Activated T-cell treated with anti-CD3 and anti-CD28 coated beads for 48 hours (primary cell): ENCODE measurements at places on chromosomes 16 and 17.

GRCh38 chr17:63931981-63932561 lies at the start of gene CD79B:
Gene CD79B, minus strand, starts transcription at chr17:63932331. Its CDS starts 70 bp downstream, at chr17:63932261.
- peak; percentile 34 for DNase-seq

GRCh38 chr17:51147650-51148049 lies 5.7 kb upstream of the NME1 start:
- no peak for DNase-seq

GRCh38 chr16:72848759-72849664 lies 198.9 kb downstream of the ZFHX3 start:
- no peak for DNase-seq

DNA sequence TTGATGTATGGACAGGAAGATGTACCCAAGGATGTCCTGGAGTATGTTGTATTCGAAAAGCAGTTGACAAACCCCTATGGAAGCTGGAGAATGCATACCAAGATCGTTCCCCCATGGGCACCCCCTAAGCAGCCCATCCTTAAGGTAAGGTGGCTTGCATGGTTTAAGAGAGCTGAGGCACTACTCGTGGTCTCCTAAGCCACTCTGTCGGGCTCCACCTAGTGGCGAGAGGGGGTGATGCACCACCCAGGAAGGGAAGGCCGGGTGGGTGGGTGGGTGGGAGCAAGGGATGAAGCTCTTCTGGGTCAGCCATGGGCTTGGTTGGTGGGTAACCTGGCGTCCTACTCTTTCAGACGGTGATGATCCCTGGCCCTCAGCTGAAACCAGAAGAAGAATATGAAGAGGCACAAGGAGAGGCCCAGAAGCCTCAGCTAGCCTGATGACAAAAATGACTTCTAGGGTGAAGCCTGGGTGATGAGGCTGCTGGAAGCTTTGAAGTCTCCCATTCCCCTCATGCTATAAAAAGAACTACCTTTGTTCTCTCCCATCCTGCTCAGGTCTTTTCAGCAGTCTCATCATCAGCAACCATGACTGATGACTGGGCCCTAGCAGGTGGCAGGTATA lies 21.5 kb downstream of the GPR179 start:
- DNase-seq = peak; percentile 50

GRCh38 chr16:17939122-17939536 lies 397.4 kb downstream of the NPIPA8 start:
- no peak for DNase-seq

GRCh38 chr17:64357191-64357981 lies 33.3 kb downstream of the PECAM1 start:
- DNase-seq = no peak

DNA sequence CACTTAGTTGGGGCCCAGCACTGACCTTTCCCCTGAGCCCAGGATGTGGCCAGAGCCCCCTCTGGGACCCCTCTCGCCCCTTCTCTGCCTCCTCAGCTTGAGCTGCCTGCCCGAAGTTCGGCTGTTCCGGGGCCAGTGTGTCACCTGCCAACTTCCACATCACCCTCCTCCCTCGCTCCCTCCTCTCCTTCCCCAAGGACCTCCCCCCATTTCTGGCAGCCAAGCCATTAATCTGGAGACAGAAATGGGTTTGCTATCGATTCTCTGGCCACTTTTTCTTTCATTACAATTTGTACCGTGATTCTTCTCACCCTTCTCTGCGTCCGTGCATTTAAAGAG lies 8.8 kb upstream of the ADAM11 start:
- no peak for DNase-seq

DNA sequence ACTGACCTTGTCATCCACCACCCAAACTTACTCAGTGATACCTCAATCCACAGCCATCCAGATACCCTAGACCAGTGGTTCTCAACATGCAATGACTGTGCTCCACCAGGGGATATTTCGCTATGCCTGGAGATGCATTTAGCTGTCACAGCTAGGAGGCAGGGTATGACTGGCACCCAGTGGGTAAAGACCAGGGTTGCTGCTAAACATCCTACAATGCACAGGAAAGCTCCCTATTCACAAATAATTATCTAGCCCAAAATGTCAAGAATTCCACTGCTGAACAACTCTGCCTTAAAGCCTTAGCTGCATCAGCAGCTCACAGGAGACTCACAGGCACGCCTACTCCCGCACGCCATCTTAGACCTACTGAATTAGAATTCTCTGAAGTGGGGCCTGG lies 212.6 kb downstream of the GRIN2A start:
- DNase-seq = no peak

DNA sequence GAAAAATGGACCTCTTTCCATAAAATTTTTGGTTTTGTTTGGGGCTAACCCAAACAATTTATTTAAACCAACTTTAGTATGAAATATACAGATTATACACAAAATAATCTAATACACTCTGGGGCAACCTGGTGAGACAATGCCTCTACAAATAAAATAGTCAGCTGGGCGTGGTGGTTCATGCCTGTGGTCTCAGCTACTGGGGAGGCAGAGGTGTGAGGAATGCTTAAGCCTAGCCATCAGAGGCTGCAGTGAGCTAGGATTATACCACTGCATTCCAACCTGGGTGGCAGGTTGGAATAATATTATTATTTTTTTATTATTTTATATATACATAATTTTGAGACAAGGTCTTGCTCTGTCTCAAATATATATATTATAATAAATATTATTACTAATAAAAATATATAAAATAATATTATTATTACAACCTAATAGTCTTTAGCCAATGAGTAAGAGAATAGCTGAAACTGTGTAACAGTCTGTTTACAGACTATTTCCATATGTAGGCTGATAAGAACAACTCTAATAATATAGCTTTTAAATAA lies 50.5 kb downstream of the GLG1 start:
- DNase-seq = no peak

DNA sequence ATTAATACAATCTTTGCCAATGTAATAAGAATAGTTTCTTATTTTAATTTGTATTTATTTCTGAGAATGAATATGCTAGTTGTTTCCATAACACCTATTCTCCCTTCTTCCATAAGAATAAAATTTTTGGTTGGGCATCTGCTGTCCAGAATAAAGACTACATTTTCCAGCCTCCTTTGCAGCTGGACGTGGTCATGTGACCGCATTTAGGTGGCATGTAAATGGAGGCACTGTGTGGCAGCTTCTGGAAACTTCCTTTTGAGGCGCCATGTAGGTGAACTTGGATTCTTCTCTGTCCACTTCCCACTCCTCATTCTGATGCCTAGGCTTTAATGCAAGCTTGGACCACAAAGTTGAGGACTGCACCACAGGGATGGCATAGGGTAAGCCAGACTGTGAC lies 215.4 kb upstream of the AXIN2 start:
- DNase-seq = no peak

DNA sequence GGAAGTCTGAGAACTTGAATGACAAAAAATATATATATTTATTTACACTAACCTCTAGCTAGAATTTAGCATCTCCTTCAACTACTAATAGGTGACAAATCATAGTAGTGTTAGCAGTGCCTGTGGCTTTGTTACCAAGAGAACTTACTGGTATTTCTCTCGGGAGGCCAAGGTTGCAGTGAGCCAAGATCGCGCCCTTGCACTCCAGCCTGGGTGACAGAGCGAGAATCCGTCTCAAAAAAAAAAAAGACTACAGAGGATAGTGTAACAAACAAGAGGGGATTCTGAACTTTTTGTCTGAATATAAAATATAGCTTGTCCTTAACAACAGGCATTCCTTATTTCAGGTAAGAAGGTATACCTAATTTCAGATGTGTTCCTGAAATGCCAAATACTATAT lies 1.3 kb upstream of the SUZ12 start:
- no peak for DNase-seq

GRCh38 chr17:82231312-82231561 lies 2.4 kb downstream of the SLC16A3 start:
- no peak for DNase-seq

DNA sequence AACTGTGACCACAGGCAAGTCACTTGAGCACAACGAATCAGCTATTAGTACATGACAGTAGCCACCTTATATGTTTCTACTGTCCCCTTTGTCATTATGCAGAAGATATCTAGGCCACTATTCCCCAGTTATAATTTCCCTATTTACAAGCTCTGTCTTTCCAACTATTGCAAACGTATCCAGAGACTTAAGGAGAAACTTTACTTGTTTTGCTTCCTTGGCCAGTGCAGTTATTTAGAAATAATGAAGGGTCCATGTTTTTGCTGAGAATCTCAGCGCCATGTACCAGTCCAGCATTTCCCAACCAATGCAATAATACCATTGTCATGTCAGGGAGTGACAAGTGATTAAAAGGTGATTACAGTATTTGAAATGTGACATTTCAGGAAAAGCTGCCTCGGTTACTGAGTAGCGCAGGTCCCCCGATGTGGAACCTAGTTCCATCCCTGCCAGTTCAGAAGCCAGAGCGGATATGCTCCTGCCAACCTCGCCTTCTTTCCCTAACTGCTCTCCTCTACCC lies 743 bp downstream of the ZNF624 start:
- no peak for DNase-seq

- DNase-seq = no peak
These were observed 29.4 kb upstream of the SUPT4H1 start for GRCh38 chr17:58381124-58382035.

DNA sequence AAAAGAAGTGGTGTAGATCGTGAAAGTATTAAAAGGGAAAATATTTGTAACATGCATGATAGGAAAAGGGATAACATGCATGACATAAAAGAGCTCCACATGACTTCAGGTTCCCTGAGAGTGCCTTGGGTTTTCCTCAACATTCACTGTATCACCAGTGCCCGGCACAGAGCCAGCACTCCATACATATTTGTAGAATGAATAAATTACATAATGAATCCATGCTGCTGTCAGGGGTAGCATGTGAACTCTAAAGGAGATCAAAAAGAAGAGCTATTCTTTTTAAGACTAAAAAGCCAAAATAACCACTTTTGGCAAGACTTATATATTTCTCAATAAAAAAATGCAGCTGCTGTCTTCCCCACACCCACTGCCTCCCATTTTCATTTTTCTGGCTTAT lies 2.7 kb upstream of the ZNF594 start:
- DNase-seq = no peak

DNA sequence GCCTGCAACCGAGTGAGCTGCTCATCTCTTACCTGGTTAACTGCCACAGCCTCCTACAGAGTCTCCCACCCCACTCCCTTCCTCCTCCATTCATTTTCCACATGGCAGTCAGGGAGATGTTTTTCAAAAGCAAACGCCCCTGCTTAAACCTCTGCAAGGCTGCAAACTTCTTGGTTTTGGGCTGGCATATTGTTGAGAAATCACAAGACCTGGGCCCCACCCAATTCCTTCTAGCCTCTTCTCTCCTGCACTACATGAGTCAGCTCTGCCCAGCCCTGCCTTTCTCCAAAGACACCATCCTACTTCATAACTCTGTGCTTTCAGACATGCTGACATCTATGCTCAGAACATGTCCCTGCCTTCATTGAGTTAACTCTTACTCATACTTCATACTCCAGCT lies 136.1 kb downstream of the SPACA3 start:
- DNase-seq = no peak

- DNase-seq = peak; percentile 62
These were observed 9.8 kb downstream of the SLC16A3 start for GRCh38 chr17:82238472-82239201.

DNA sequence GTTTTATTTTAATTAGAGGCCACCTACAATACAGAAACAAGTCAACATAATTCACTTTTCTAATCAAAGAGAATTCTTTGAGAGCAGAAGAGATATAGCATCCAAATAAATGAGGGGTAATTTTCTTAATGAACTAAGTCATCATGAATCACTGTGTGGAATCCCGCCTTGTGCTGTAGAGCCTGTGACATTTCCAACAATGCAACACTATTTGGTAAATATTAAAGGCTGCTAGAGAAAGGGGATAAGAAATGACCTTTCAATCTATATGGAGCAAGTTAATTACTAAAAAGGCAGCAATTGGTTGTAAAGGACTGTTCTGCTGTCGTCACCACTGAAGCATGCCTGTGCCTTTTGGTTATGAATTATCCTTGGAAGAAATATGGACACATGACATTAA lies 345.7 kb upstream of the MAF start:
- no peak for DNase-seq

DNA sequence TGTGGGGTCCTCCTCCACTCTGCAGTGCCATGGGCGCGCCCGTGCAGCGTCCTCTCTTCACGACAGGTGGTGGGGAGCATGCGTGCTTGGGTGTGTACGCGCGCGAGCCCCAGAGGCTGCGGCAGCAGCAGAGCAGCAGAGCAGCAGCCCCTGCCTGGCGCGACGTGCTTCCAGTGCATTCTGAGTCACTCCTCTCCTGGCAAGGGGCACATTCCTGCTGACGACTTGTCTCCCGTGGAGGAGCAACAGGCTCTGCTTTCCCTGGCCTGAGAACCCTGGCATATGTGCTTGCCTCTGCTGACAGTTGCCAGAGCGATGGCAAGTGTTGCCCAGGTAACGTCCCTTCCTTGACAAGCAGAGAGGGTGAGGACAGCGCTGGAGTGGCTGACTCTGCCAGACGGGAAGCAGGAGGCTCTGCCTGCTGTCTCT lies 133.8 kb upstream of the PLCG2 start:
- DNase-seq = no peak

GRCh38 chr16:3949287-3949686 lies 68.8 kb upstream of the CREBBP start:
- no peak for DNase-seq

DNA sequence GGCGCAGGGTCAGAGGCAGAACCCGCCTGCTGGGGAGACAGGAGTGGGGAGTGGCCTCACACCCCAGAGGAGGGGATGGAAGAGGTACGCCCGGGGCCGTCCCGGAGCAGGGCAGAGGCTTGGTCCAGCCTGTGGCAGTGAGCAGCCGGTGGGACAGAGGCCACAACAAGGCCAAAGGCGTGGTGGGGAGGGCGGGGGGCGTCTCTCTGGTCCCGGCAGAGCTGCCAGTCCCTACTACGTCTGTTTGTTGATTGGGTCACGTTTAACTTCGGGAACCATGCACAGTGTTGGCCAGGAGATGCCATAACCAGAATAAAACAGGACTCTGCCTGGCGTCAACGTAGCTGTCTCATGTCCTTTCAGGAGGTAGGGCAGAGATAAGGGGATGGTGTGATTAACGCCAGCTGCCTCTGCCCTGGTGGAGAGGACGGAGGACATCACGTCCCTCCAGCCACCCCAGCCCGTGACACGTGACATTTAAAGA lies 192.8 kb downstream of the BANP start:
- DNase-seq = no peak

DNA sequence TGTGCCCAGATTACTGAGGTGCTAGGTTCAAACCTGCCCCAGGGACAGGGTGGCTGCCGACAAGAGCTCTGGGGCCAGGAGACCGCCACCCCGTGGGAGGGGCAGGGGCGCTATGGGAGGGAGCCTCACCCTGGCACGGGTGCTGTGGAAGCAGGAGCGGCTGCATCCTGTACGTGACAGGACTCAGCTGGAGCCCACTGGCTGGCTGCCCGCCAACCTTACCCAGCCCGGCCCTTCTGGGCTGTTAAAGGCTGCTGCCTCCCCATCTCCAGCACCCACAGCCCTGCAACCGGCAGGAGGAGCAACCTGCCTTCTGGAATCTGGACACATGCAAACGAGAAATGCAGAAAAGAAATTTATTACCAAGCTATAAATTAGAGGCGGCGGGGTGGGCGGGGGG lies 11.2 kb downstream of the PAM16 start:
- DNase-seq = no peak

- DNase-seq = no peak
These were observed 21.4 kb downstream of the CARD14 start for GRCh38 chr17:80191192-80191591.
